NCI-H446 treated with DMSO at 0.1 percent for 48 hours (cell line): ENCODE measurements at places on chromosomes 4 and X.

GRCh38 chrX:130245441-130245840, 23.3 kb downstream of the ZNF280C start:
- no peak for DNase-seq

DNA sequence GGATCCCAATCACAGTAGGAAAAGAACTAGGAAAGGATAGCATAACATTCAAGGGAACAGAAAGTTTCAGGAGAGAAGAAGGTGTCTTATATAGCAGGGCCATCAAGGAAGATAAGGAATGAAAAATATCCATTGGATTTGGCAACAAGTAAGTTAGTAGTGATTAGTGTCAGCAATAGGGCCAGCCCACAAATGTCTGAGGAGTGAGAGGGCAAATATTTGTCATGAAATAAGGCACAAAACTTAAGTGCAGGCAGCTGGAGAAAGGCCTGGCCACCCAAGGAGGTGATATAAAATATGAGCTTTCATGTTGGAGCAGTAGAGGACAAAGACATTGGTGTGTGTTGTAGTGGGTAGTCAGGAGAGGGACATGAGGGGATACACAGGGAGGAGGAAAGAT, 132.1 kb downstream of the COL4A6 start:
- no peak for DNase-seq

DNA sequence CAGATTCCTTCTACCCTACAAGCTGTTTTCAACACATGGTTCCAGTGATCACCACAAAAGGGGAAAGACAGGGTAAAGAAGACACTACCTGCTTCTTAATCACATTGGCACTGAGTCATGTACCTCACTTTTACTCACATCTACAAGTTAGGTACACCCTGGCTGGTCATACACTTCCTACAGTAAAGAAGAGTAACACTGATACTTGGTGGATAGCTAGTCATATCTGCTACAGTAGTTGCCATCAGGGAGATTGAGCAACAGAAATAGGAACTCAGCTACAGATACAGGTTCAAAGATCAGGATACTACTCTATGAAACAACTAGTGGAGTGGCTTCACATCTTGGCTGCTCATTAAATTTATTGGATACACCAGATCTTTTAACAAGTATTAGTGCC, 105.4 kb upstream of the DIAPH2 start:
- no peak for DNase-seq

DNA sequence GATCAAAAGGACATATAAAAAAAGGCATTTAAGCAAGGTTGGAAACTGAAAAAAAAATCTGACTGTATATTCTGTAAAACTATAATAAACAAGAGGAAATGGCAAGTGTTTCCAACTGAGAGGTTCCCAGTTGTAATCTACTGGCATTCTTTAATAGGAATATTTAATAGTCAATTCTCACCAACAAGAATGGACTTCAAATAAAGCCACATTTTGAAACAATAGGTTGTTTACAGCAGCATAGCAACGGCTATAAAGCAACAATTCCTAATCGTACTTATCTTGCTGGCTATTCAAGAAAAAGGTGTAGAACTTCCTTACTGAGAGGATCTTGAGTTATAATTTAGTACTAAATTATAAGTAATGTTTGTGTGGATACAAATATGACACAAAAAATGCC, 75.5 kb downstream of the VEGFC start:
- DNase-seq = no peak

GRCh38 chrX:132227383-132228112, 8.3 kb upstream of the RAP2C start:
- DNase-seq = no peak

DNA sequence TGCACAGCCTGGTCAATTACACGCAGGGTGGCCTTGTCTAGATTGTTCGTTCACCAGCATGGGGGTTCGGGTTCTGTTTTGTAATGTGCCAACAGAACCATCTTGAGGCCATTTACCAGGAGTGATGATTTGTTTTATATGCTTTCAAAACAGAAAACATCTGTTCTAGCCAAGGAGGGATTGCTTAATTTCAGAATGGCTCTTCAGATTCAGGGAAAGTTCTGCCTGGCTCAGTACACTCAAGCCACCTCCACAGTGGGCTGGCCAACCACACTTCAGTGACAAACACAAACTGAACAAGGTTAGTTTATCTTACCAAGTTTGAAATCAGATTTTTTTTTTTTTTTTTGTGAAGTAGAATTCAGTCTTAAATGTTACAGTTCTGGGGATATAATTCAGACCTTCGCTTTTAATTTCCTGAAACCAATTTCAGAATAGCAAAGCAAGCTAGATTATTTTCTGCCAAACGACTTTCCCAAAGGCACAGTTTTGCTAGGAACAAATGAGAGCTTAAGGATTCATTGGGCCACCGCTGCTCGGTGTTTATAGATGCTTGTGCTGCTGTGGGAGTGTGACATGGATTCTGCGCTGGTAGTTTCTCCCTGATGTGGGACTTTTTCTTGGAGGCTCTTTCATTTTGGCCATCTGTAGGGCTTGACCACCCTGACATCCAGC, 23.4 kb downstream of the SMS start:
- no peak for DNase-seq

- DNase-seq = no peak
These were observed 33.8 kb upstream of the FGFR3 start for GRCh38 chr4:1759170-1759817.

DNA sequence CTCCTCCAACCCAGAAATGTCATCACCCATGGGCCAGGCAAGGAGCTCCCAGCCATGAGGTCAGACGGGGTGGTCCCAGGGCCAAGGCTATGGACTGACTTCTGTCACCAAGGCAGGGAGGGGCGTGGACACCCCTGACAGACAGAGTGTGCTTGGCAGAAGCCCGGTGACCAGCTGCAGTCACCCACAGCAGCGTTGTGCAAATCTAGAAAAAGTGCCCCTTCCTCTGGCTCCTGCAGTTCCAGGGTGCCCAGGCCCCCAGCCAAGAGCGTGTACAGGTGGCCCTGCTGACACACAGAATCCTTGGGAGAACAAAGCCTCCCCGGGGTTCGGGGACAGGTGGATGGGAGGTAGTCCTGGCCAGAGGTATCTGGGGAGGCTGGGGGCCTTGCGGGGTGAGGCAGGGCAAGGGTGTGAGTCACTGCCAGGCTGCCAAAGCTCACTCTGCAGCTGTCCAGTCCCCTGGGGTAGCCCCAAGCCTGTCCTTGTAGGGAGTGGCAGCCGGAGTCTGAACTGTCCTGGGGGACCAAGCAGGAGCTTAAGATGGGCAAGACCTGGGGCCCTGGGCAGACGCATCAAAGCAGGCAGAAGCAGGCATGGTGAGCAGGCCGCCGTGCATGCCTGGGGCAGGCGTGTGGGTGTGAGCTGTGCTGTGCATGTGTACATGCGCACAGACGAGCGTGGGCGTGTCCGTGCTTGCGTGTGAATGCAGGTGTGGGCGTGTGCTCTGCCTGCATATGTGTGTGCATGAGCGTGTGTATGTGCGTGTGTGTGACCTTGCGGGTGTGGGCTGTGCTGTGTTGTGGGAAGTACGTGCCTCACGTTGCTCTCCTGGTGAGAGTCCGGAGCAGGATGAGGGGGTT, 3.3 kb downstream of the MYL5 start:
- DNase-seq = no peak

DNA sequence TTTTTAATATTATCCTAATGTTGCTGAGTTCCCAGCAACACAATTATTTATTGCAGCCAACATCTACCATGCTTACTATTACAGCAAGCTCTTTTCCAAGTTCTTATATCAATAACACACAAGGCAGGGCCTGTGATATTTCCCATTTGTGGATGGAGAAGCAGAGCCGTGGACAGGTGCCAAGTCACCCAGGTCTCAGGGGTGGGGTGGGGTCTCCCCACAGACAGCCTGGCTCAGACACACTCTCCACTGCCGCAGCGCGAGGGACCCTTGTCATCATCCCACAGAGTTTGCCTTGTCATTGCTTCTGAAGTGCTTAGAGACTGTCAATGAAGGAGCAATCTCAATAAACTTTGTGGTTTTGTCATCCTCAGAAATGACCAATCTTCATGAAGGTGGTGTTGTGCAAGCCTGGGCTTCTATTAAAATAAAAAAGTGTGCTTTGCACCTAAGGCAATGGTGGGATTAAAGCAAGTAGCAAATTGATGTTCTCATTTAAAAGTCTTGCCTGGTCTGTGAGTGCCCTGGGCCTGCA, 76.1 kb downstream of the SORBS2 start:
- DNase-seq = no peak

- DNase-seq = no peak
These were observed 5.1 kb upstream of the FAM184B start for GRCh38 chr4:17786567-17786966.

DNA sequence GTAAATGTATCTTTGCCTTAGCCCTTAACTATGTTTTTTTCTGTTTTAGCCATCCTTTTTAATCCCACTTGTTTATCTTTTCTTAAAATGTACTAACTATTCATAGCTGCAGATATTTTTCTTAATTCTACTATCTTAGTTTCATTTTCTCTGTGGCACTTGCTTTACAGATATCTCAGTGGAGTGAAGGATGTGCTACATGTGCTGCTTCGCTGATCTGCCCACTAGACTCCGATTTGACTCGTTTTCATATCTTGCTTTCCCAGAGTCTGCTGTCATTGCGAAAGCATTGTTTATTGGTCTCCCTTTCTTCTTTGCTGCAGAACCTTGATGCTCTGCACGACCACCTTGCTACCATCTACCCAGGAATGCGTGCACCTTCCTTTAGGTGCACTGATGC, 30.6 kb downstream of the GUCY1B1 start:
- no peak for DNase-seq

DNA sequence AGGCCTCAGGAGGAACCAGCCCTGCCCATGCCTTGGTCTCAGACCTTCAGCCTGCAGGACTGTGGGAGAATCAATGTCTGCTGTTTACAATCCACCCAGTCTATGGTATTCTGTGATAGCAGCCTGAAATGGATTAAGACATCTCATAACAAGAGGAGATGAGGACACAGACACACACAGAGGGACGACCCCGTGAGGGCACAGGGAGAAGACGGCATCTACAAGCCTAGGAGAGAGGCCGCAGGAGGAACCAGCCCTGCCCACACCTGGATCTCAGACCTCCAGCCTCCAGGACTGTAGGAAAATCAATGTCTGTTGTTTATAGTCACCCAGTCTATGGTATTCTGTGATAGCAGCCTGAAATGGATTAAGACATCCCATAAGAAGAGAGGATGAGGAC, 3.3 kb downstream of the SLC25A6 start:
- DNase-seq = no peak

DNA sequence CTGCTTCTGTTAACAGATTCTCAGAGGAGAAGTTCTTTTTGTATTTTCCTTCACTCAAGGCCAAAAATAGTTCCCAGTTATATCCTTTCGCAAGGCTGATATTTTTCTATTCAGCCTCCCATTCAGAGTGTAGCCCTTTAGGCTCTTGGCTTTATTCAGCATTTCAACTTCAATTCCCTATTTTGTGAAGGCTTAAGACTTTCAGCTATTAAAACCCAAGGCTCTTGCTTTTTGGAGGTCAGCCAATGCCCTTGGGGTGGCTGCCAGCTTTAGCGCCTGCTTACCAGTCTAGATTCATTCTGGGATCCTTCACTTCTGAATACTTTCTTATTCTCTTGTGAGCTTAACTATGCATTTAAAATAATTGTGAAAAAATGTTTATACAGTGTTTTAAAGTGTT, 57.3 kb upstream of the ADGRA3 start:
- peak; percentile 35 for DNase-seq

- DNase-seq = no peak
These were observed 407 bp downstream of the IL13RA1 start for GRCh38 chrX:118727686-118728339.

DNA sequence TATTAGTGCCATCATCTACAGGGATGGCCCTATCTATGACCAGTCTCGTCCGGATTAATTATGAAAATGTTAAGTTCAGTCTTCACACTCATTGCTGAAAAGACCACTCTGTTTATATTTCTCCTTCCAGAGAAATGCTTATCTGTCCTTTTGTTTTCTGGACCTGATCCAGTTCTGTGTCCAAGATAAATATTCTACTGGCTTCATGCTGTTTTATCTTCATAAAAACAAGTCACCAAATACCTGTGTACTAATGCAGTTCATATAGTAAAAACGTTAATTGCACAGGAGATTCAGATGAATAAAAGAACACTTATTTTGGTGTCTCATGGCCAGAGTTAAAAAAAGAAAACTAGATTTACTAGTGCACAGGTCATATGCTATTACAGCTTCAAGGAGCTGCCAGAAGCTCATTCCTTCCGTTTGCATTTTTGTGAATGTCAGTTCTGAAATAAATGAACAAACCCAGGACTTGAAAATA, 17.3 kb downstream of the FNIP2 start:
- peak; percentile 8 for DNase-seq

DNA sequence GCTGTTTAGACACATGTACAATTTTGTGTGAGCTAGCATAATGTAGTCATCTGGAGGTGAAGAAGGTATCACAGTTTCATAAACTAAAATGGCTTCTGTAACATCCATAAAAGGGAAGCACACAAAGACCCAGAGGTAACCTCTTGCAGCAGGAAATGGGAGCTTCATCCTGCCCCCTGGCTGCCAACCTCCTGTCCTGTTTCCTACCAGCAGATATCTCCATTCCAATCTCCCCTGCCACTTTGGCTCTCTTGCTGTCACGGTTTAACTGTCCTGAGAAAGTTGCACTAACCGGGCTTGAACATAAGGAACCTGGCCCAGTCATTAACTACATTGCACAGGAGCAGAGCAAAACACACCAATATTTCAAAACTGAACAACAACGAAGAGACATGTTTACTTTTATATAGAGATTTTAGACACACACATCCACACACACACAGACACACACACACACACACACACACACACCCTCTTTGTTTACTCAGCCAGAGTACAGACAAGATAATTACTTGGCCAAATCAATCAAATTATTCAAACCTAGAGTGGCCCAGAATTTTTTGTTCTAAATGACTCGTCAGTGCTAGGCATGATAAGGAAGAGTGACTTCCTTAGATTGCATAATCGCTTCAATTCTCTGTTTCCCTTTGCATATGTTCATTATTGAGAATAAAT, 24.2 kb downstream of the MID2 start:
- DNase-seq = no peak
